Stimulated activated CD8-positive, alpha-beta memory T cell treated with anti-CD3 and anti-CD28 coated beads, Interleukin-2, amount 100 ng/mL, for 1 hour (primary cell): ENCODE measurements at places on chromosomes 13 and 19.

GRCh38 chr19:3710265-3710812 lies 2.2 kb downstream of the TJP3 start:
- no peak for DNase-seq

- DNase-seq = no peak
Observed at GRCh38 chr13:85659493-85659892, 139.7 kb downstream of the SLITRK6 start.

GRCh38 chr19:50205681-50206138 lies 2.3 kb downstream of the MYH14 start:
- DNase-seq = no peak

GRCh38 chr19:7337380-7338194 lies 11.2 kb upstream of the ARHGEF18 start:
- DNase-seq = no peak

DNA sequence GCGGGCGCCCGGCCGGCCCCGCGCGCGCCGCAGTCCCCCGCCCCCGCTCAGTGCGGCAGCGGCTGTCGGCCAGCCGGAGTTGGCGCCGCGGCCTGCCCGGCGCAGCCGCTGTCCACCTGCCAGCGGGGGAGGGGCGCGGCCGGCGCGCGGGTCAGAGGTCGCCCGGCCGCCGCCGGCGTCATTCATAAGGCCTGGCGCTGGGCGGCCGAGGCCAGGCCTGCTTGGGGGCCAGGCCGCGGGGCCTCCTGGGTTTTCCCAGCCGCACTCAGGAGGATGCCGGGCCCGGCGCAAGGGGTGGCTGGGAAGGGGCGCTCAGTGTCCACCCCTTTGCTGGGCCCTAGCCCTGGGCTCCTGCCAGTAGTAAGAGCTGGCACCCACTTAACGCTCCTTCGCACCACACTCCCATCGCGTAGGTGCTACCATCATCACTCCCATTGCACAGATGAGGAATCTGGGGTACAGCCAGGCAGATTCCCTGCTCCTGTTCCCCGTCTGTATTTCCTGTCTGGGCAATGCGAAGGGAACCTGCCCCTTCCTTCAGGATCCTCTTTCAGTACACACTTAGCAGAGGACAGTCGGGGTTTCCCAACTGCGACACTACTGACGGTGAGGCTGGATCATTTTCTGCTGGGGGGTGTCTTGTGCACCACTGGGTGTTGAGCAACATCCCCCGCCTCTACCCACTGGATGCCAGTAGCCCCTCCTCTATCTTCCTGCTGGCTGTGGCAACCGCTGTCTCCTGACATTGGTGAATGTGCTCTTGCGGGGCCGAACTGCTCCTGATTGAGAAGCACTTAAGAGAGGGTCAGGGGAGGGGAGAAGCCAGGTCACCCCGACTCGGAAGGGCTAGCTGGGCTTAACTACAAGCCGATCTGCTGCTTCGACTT lies 846 bp upstream of the PRKACA start:
- no peak for DNase-seq

DNA sequence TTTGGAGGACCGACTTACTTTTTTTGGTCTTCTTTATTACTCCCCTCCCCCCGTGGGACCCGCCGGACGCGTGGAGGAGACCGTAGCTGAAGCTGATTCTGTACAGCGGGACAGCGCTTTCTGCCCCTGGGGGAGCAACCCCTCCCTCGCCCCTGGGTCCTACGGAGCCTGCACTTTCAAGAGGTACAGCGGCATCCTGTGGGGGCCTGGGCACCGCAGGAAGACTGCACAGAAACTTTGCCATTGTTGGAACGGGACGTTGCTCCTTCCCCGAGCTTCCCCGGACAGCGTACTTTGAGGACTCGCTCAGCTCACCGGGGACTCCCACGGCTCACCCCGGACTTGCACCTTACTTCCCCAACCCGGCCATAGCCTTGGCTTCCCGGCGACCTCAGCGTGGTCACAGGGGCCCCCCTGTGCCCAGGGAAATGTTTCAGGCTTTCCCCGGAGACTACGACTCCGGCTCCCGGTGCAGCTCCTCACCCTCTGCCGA lies 409 bp downstream of the FOSB start:
- no peak for DNase-seq

GRCh38 chr13:37273836-37274235 lies 168.4 kb upstream of the CSNK1A1L start:
- no peak for DNase-seq

DNA sequence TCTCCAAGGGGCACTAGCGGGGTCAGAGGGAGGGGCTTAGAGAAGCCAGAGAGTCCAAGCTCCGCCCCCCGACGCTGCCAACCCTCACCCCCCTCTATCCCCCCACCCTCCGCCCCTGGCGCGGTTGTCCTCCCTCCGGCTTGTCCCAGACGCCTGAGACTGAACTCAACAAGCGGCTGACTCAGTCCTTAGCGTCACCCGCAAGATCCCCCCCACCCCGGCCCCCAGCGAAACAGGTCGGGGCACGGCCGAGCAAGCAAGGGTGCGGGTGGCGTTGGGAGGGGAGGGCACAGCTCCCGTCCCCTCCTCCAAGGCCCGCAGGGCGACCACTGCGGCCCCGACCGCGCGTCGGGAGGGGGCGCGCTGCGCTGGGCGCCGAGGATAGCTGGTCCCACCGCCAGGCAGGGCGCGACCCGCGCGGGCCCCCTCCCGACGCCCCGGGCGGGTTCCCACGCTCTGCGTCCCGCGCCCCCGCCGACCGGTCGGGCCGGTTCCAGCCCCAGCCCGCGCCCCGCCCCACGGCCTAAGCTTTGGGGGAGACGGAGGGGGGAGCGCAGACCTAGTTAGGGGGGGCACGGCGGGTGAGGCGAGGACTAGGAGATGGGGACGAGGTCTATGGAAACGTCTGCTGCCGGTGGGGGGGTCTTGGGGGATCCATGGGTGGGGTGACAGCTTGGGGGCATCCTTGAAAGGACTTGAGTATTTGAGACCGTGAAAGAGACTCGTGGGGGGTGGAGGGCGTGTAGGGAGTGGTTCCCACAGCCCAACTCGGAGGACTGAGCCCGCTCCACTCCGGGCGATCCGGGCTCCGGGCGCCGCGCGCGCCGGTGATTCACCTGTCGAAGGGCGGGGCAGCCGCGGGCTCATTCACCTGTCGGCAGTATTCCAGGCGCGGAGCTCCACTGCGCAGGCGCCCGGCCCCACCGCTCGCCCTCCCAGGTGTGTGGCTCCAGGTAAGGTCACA lies 5.1 kb downstream of the NOTCH3 start:
- no peak for DNase-seq

DNA sequence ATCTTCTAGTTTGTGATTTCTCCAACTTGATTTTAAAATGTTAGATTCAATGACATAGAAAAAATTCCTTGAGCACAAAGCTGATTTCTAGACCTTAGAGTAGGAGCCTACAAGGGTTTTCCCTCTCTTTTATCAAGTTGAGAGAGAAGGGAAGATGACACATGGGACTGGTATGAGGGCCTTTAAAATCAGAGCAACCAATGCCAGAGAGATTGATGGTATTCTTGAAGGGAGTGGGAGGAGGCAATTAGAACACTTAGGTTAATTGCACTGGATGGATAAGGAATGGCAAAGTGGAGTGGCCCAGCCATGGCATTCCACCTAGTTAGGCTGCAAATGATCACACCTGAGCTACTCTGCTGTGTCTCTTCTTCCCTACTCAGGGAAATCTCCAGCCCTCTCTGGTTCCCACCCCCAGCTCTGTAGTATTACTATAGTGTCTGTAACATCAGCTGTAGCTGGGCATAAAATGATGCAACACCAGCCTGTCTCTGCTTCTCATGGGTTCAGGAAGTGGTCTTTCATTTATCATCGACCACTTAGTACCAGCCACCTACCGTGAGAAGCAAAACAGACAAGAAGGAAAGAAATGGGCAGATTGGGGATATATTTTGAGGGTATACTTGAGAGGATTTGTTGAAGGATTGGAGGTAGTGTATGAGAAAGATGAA lies 333.6 kb downstream of the DLEU7 start:
- no peak for DNase-seq

DNA sequence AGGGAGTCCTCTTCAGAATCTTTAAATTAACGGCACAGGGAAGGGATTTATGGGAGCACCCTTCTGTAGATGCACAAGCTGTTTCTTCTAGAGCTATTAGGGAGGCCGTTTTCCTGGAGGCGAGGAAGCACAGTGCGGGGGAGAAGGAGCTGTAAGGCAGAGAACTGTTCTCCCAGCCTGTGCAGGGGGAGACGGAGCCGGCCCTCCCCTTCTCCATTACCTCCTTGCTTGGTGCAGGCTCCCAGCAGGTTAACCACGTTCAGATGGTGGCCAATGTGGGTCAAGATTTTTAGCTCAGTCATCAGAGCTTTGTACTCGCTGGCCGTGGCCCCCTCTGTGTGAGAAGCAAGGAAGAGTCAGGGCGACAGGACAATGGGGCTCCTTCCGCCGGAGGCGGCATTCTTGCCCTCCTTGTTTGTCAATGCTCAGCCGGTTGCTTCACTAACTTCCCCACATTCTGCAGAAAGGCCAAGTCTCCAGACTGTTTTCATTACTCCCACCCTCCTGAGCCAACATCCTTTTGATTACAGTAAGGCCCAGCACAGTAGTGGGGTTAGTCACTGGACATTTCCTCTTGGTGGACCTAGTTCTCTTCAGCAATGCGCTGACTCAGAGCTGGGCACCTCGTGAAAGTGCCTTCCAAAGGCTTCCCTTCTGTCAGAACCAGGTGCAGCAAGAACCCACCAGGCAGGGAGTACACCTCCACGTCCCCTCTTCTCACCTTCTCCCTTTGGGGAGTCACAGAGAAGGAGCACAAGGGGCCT lies 165.4 kb downstream of the FLT1 start:
- no peak for DNase-seq

- no peak for DNase-seq
Observed at GRCh38 chr19:49894011-49894664, 2.5 kb downstream of the IL4I1 start.

GRCh38 chr13:69178000-69178399 lies 929.6 kb upstream of the ATXN8OS start:
- no peak for DNase-seq

DNA sequence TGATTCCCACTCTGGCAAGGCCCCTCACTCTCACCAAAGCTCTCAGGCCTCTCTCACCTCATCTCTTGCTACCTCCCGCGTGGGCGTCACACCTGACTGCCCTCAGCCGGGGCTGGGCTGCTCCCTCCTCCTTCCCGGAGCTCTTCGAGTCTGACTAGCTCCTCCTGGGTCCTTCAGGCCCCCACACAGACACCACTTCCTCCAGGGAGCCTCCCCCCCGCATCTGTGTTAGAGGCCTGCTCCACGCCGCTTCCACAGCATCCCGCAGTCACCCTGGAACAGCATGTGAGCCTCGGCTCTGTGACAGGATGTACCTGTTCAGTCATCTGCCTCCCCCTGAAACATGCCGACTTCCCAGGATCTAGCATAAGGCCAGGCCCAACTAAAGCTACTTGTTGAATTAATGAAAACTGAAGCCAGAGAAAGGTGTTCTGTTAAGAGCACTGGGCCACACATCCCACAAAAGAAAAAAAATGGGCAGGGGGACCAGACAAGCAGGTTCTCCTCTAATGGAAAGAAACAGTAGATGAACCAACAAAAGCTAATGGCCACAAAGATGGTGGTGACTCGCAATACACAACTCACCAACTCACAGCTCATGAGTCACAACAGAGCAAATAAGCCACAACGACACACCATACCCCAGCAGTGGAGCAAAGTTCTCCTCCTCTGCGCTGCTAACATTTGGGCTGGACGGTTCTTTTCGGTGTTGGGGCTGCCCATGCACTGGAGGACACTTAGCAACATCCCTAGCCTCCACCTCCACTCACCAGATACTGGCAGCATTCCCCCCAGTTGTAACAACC lies 3.0 kb downstream of the PPP6R1 start:
- no peak for DNase-seq

- DNase-seq = no peak
Observed at GRCh38 chr13:41847216-41847615, 113.7 kb downstream of the VWA8 start.

DNA sequence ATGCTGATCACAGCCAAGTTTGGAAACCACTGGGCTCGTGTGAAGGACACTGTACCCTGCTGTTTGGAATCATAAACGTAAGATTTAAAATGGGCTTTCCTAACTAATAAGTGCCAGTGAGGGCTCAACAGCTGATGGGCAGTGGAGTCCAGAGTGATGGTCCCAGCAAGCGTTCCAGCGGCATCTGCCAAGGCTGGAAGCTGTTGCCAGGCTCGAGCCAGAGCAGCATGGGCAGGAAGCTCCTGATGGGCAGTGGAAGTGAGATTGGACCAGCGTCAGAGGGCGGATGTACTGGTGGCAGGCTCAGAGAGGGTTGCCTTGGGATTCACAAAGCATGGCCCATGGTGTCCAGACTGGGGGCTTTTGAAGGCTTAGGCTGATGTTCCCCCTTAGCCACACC lies 30.2 kb downstream of the COL4A2 start:
- DNase-seq = no peak

DNA sequence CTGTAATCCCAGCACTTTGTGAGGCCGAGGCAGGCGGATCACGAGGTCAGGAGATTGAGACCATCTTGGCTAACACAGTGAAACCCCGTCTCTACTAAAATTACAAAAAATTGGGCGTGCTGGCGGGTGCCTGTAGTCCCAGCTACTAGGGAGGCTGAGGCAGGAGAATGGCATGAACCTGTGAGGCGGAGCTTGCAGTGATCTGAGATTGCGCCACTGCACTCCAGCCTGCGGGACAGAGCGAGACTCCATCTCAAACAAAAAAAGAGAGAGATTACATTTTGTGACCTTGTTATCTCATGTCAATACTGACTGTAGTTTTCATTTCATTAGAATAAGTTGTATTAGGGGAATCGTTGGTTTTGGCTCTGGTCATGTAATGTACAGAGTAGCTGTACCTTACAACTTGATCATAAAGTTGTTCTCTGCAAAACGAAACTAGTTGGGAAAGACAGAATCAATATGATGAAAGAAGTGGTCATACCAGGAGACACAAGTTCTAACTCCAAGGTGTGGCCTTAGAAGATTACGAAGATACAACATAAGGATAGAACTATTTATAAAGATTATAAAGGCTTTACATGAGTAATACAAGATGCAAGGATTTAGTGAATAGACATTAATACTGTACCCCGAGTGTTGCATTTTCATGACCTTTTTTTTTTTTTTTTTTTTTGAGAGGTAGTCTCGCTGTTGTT lies 15.3 kb downstream of the TMEM38A start:
- DNase-seq = no peak

DNA sequence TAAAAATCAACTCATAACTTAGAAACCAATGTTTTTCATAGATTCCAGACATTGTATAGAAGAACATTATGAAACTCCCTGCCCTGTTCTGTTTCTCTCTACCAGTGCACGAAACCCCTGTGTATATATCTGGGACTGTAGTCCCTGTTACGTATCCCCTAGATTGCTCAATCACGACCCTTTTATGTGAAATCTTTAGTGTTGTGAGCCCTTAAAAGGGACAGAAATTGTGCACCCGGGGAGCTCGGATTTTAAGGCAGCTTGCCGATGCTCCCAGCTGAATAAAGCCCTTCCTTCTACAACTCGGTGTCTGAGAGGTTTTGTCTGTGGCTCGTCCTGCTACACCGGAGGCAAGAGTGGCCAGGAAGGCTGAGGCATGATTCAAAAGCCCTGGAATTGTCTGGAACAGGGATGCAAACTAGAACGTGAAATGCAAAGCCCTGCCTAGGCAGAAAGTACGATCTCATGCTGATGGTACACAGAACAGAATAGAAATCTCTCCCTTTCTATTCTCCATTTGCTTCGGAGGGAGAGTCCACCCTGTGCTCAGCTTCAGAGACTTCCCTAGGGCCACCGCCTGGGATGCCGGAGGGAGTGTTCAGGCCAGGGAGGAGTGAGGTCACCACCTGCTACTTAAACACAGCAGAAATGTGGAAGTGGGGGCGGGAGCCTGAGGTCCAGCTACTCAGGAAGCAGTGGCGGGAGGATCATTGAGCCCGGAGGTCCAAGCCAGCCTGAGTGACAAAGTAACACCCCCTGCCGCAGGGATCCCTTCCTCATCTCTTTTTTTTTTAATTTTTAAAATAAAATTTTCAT lies 758 bp upstream of the ZNF888 start:
- DNase-seq = no peak
